Karpas-422 (cell line): ENCODE measurements at places on chromosomes 5 and 9.

- DNase-seq, result no peak
Measured at GRCh38 chr9:136299541-136299940, 4.4 kb downstream of the CCDC187 start.

- no peak for DNase-seq
Measured at GRCh38 chr9:83675466-83675865, 32.3 kb downstream of the UBQLN1 start.

- DNase-seq, result no peak
Measured at GRCh38 chr5:88487066-88487465, 218.4 kb upstream of the TMEM161B start.

GRCh38 chr5:125198270-125198974 lies 452.0 kb upstream of the ZNF608 start:
- no peak for DNase-seq

DNA sequence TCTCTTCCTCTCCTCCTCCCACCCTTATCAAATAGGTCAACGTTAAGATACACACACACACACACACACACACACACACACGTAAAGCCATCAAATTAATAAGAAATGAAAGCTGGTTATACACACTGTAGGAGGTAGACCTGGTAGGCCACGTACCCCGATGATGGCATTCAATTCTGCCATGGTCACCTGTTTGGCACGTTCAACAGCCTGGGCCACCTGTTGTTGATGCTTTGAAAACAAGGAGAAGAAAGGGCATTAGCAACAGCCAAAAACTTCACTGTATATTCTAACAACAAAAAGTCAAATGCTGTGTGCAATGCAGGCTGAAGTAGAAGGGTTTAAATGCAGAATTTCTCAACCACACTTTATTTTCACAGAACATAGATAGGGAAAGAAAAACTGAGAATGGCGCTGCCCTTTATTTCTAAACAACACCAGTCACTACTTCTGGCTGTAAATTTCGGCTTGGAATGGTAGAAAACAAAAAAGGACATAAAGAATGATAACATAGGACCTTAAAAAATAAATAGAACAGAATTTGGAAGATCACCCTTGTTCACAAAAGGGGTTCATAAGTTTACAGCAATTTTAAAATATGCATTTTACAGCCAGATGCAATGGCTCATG lies 37.2 kb downstream of the TLE1 start:
- DNase-seq, result no peak

DNA sequence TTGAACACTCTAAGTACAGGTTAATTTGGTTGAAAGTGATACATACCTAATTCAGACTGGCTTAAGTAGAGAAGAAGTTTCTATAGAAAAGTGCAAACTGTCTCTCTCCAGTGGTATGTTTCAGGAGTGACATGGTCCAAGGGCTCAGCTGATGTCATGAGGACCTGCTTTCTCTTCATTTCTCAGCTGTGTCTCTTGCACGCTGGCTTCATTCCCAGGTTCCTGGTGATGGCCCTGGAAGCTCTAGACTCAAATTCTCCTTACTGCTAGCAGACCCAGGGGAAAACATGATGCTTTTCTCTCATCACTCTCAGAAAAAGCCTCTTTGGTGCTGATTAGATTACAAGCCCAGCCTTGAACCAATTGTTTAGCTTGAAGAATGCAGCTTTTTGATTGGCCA lies 211.9 kb upstream of the CLINT1 start:
- no peak for DNase-seq

DNA sequence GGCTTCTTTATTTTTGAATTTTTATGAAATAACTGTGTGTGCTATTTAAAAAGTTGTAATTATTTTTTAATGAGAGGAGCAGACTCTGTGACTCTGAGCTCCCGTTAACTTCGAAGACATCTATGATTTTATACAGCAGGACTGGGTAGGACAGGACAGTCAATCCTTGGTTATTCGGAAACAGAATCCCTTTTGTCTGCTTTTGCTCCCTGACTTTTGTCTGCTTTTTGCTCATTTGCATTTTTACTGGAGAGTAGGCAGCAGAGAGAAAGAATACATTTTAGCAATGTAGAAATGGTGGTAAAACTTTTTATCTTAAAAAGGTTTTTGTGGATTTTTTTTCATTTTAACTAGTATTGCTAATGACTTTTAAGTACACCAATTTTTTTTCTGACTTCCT lies 303.6 kb downstream of the ARHGAP26 start:
- DNase-seq, result no peak

GRCh38 chr9:126953041-126953809 lies 38.6 kb downstream of the RALGPS1 start:
- DNase-seq, result no peak

- no peak for DNase-seq
Measured at GRCh38 chr9:129377181-129377580, 199.1 kb upstream of the IER5L start.

DNA sequence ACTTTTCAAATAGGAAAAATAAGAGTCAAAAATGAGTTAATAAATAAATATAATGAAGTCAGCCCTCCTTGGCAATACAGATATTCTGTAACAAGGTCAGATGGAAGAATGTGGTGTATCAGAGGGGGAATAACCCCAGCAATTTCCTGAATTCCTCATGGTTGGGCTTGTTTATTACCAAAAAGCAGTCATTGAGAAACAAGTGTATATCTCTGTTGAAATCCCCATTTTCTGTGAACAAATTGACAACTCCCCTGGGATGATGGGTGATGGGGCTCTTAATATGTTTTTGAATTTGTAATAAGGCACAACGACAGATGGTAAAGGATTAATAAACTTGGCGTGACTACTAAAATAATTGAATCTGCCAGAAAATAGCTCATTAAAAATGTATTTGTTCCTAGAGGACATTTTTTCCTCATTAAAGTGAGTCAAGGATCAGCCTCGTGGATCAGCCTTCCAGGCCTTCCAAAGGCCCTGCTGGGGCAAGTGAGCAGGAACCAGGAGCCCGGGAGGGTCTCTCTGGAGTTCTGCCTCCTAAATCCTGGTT lies 34.2 kb downstream of the THBS4 start:
- DNase-seq, result no peak

- DNase-seq, result no peak
Measured at GRCh38 chr9:129022037-129022436, 6.1 kb downstream of the SH3GLB2 start.

DNA sequence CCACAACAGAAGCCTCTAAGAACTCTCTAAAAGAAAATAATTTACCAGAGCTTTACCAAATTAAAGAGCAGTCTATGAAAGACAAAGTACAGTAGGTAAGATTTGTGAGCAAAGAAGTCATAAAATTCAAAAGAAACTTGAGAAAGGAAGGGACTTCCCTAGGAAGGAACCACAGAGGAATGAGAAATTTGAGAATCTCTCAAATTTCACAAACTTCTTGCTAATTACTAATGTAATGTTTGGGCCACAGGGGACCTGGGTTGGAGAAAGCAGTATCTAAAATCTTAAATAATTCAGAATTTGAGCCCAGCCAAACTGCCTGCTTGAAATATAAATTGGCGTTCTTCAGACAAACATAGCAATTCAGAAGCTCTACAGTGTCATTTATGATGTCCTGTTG lies 225.0 kb upstream of the PRR16 start:
- DNase-seq, result no peak

DNA sequence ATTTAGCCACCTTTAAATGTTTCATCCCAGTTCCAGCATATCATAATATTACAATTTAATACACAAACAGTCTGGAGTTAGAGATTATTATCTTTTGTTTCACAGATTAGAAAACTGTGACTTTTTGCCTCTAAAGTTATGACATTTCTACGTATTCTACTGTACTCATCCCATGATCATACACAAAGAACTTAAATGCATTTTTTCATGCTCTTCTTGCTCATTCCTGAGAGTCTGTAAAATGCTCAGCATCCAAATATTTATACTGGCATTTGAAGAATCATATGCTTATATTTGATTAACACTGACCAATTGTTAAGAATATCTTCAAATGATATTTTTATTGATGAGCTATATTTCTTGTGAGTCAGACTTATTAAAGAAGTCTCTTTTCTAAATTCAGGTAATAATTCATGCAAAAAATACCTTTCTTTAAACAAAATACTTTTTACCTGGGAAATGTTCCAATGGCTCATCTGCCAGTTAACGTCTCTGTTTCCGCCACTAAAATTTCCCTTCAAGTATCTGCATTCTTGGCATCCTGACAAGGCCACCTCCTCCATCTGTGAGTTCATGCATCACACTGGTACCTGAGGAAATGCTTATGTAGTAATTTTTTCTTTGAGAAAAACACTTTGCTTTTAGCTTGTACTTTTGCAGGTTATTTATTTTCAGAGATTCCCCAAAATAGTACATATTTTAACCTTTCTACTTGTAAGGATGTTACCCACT lies 139.6 kb upstream of the RASA1 start:
- no peak for DNase-seq

GRCh38 chr5:64603676-64604075 lies 86.6 kb upstream of the SHISAL2B start:
- DNase-seq, result no peak
